ENCODE measurements at places on chromosomes 3 and 15.

- DNase-seq, result no peak
Measured at GRCh38 chr15:70920981-70921696, 28.5 kb downstream of the LRRC49 start.

DNA sequence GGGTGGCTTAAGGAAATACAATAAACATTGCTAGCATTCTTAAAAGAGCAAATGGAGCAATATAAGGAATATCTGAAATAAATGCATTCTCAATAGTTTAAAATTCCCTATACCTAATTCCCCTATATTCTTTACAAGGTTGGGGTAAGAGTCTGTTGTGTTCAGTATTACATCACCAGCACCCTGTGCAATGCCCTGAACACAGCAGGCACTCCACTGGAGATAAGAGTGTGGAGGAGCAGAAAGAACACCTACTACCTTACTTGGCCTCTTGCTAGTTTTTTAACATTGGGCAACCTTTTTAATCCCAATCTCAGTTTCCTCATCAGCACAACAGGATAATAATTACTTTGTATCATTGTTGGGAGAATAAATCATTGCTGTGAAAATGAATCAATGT, 140.2 kb upstream of the PLXND1 start:
- no peak for DNase-seq

DNA sequence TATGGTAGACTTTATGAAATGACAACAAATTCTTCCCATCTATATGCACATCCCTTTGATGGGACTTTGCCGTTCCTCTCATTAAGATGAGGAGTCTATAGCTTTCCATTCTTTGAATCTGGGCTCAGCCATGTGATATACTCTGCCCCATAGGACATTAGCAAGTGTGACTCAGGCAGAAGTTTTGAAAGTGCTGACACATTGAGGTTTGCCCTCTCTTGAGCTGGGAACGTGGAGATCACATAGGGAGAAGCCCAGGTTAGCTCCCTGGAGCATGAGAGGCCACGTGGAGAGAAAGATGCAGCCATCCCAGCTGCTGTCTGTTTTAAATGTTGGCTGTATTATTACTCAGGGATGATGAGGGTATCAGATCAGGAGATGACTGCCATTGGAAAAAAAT, 67.7 kb upstream of the OXTR start:
- DNase-seq, result no peak

DNA sequence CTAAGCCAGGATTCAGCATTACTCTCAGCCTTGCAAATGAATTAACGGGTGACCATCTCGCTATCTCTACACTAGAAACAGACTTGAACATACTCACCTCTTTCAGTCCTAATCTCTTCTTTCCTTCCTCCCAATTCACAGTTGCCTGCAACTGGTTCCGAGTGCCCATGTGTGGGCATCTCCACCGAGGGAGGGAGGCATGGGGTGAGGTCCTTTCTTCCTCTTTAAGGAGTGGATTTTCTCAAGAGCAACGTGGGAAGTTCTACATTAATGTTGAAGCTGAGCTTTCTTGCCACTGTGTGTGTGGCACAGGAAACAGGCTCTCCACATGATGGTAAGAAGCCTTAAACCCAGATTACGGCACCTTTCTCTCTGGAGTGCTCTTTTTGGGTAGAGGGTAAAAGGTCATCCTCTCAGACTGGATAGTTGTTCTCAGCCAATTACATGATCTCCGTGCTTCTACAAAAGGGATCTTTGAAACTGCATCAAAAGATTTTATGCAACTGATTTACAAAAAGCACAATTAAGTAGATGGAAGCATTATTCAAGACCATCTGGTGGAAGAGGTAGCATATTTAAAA, 286.8 kb upstream of the NR2F2 start:
- DNase-seq, result no peak

- DNase-seq, result no peak
Measured at GRCh38 chr3:15121936-15122335, 23.0 kb upstream of the RBSN start.

DNA sequence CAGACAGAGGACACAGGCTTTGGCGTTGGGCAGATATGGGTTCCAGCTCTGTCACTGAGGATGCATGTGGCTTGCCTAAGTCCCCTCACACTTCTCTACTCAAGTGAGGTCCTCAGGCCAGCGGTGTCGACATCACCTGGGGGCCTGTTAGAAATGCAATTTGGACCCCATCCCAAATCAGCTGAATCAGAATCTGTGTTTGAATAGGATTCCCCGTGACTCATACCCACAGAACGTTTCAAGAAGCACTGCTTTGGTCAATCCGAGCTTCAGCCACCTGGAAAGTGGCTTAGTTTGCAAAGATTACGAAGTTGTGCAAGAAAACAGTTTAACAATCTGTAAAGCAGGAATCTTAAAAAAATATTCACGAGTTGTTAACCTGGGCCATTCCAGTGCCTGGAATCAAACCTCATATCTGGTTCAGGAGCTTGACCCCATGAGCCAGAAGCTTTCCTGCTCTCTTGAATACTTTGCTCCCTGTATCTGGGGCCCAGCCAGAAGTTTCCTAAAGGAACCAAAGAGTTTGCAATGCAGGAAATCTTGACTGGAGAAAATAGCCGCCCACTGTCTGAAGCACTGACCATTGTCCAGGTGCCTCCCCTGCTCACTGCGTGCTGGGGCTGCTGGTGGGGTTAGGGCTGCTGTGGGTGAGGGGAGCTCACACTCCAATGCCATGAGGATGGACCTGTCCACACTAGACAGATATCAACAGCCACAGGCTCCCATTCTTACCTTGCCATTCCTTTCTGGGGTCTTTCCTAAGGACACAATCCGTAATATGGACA, 208.5 kb upstream of the LINGO1 start:
- no peak for DNase-seq

GRCh38 chr15:80007532-80007931, 36.5 kb upstream of the BCL2A1 start:
- DNase-seq, result no peak

GRCh38 chr3:8445861-8446260, 55.8 kb upstream of the LMCD1 start:
- no peak for DNase-seq

GRCh38 chr3:88926221-88926620, 181.2 kb upstream of the EPHA3 start:
- no peak for DNase-seq

DNA sequence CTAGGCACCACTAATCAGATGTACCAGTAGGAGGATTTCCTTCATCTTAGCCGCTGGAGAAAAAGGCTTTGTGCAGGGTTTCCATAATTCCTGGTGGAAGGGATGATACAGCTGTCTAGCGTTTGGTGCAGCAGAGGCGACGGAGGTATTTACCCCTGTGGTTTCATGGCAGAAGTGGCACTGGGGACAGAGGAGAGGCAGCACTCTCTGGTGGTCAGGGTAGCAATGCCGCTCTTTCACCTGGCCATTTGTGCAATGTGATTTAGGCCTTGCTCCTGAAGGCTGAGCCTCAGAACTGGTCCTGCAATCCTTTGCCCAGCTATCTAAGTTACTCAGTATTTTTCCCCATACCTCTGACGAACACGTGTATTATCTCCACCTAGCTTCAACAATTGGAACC, 47.1 kb upstream of the BNIP2 start:
- DNase-seq, result no peak

- no peak for DNase-seq
Measured at GRCh38 chr15:85030301-85030929, 48.8 kb downstream of the PDE8A start.

DNA sequence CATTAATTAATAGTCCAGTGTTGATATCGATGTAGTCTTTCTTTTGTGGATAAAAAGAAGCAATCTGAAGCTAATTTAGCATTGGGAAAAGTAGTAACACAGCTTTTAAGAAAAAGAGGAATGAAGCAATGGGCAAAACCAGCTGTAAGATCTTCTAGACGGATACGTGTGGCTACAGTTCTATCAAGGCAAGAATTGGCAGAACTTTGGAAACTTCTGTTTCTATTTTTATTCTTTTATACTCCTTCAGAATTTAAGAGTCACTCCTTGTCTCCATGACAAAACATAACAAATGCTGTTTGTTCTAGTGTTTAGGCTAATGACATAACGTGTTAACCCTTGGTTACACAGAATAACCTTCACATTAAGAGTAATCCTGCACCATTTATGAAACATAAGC, 289.2 kb downstream of the ROBO2 start:
- no peak for DNase-seq

GRCh38 chr15:83854321-83854720, 200.4 kb downstream of the ADAMTSL3 start:
- DNase-seq, result no peak

- no peak for DNase-seq
Measured at GRCh38 chr15:60424006-60424405, 26.2 kb upstream of the ANXA2 start.

DNA sequence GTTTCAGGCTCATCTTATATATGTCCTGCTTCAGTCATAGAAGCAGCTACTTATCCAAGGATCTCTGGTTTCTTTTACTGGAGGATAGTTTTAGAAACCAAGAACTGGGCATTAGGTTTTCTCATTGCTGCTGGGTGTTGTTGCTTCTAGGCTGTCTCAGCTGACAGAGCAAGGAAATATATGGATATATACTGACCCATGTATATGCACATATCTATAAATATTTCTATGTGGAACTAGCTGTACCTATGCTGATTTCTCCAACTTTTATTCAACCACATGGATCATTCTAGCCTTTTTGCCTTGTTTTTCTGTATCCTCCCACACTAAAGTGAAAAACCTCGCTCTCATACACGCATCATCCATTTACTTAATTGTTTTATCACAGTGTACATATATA, 64.2 kb downstream of the TP63 start:
- DNase-seq, result no peak

GRCh38 chr3:26652164-26652563, 29.6 kb downstream of the LRRC3B start:
- no peak for DNase-seq

DNA sequence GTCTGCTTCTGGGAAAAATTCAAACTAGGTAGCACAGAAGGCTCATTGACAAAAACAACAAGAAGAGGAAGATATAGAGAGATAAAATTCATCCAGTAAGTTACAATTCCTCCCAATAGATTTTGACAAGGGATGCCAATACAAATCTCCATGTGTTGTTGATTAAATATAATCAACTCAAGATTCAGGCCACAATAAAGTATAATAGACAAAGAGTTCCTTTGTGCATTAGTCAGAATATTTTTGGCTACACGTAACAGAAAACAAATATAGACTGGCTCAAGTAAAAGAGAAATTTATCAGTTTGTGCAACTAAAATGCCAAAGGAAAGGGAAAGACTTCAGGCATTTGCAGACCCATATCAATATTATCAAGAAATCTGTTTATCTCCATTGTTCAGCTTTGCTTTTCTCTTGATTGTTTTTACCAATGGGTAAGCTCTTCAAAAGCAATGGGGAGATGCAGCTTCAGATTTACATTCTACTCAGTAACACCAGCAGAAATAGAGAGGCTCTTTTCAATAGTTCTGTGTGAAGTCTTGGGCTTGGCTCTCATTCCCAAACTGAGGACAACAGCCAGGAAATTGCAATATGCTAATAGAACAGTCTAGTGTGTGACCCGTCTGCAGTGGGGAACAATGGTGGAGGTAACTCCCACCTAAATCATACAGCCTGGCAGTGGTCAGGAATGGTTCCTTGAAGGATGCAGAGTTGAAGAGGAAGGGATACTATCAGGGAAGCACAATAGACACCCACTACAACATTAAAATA, 77.6 kb upstream of the PROK2 start:
- DNase-seq, result no peak

DNA sequence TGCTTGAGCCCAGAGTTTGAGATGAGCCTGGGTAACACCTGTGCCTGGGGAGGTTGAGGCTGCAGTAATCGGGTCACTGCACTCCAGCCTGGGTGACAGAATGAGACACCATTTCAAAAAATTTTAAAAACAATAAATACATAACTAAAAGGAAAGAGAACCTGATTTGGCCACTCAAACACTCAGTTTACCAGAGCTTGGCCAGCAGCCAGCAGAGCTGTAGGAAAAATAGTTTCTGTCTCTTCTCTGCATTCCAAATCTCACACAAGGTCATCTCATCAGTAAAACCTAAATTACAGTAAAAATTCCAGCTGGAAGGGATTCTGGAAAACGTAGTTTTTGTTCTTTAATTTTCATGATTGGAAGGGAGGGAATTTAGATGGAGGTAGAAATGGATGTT, 7.8 kb upstream of the PPM1L start:
- DNase-seq, result no peak

DNA sequence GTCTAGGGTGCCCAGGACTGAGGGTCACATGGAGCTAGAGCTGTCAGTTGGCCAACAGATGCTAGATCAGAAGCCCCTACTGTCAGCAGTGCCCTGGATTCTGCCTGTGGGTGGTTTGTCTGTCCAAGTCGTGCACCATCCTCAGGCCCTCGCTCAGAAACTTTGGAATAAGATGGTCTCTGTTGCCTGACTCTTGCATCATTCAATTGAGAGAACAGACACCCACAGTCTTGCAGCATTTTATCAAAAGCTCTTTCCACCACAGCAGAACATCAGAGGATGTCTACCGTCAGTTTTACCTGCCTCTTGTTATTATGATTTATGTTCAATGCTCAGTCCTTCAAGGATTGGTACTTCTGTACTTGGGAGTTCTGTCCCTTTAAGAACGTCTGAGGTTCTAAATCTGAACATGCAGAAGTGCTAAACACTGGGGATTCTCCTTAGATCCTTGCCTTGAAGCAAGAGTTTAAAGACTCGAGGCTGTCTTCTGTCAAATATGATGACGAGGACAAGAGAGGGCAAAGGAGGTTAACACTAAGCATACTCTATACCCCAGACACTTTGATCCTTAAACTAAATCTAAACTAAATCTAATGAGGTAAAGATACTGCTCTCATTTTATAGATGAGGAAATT, 4.8 kb downstream of the AQP9 start:
- no peak for DNase-seq

DNA sequence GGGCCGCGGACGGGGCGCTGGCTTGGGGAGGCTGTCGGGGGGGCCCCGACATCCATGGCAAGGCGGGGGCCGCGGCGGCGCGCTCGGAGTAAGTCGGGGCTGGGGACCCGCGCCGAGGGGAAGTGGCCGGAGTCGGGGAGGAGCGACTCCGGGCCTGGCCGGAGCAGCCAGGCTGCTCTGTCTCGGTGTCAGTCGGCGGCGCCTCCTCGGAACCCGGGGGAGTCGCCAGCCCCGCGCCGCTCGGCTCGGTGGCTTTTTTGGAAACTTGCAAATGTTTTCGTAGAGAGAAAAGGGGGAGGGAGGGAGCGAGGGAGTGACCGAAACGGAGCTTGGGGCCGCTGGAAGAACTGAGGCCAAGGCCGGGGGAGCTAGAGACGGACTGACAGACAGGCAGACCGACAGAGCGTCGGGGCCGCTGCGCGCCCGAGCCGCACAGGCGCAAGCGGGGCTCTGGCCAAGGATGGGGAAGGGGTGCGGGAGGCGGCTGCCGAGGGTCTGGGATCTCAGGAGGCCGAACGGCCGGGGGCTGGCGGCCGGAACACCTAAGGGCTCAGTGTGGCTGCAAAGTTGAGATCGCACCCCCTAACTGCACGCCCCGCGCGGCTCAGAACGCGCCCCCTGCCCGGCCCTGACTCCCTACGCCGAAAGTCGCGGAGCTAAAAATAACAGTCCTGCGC, 5.0 kb downstream of the PTH1R start:
- DNase-seq, result no peak

- DNase-seq, result no peak
Measured at GRCh38 chr3:60188803-60189202, 1062.4 kb downstream of the FHIT start.

GRCh38 chr3:166510382-166510781, 673.2 kb upstream of the BCHE start:
- no peak for DNase-seq
